ENCODE measurements at places on chromosomes 16 and 17.

GRCh38 chr16:85987750-85988078 lies 88.8 kb downstream of the IRF8 start:
- peak; percentile 39 for DNase-seq

DNA sequence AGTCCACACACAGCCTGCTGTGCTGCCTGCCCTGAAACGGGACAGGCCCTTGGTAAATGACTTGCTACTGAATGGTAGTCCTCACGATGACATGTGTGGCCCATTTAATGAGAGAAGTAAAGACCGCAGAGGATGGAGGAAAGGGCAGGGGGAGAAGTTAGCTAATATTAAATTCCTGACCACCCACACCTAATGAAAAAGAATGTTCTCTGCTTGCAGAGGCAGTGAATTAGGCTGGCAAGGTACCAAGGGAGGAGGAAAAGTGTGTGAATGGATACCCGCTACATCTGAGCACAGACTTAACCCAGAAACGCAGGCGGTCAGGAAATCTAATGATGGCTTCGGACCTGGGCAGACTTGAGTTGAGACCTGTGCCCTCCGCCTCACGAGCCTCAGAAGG lies 141.2 kb downstream of the PRKCA start:
- DNase-seq = no peak

GRCh38 chr16:66298006-66298405 lies 68.5 kb upstream of the CDH5 start:
- no peak for DNase-seq

- no peak for DNase-seq
These were observed 3.1 kb downstream of the HIC1 start for GRCh38 chr17:2057760-2058585.

GRCh38 chr16:66622863-66623262 lies 18.4 kb downstream of the CMTM3 start:
- no peak for DNase-seq

GRCh38 chr17:78973792-78974520 lies 5.8 kb downstream of the LGALS3BP start:
- DNase-seq = no peak

GRCh38 chr17:31629696-31630470 lies 229.2 kb downstream of the COPRS start:
- no peak for DNase-seq

GRCh38 chr16:8887952-8888560 lies 5.9 kb downstream of the LITAFD start:
- no peak for DNase-seq

GRCh38 chr17:27741361-27741861 lies 58.9 kb downstream of the NOS2 start:
- DNase-seq = no peak

DNA sequence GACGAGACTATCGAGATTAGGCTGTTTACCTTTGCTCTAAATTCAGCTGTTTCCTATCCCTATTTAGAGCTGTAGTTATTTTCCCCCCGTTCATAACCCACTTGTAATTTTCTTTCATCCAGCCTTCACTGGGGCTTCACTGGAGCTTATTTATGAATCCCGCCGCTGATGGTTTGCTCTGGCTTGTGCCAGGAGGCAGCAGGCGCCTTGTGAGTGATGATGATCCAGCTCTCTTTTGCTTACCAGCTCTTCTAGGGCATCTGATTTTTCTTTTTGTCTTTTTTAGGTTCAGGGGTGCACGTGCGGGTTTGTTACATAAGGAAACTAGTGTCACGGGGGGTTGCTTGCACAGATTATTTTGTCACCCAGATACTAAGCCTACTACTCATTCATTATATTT lies 37.4 kb upstream of the CDH13 start:
- no peak for DNase-seq

GRCh38 chr16:63774302-63774701 lies 1347.6 kb downstream of the CDH11 start:
- DNase-seq = no peak

DNA sequence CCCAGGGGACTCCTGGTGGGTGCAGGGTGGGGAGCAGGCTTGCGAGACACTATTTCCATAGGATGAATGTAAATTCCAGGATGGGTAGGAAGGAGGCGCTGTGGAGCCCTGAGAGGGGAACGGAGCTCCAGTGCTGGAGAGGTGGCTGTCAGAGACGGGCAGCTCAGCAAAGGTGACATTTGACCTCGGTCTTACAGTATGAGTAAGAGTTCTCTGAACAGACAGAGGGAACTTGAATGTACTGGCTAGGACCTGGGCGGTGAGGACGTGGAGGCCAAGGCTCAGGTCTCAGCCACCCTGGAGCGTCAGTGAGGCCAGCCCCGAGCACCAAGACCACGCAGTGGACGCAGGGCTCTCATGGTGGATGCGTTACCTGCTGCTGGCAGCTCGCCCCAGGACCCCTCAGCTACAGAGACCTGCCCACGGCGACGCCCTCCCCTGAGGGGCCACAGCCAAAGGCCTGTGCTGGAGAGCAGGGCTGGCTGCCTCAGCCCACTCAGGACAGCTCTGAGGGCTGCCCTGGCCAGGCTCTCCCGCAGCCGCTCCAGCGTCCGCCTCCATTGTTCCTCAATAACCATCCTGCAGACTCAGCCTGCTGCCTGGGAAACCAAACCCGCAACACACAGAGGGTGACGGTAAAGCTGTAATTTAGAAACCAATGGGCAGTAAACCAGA lies 65.9 kb upstream of the TNRC6C start:
- no peak for DNase-seq

- DNase-seq = no peak
These were observed 337.5 kb downstream of the SEC14L1 start for GRCh38 chr17:77478281-77478680.

GRCh38 chr16:67399749-67400704 lies 6.7 kb upstream of the TPPP3 start:
- DNase-seq = no peak

GRCh38 chr16:83933885-83934683 lies 19.0 kb upstream of the OSGIN1 start:
- DNase-seq = no peak

- no peak for DNase-seq
These were observed 18.7 kb downstream of the RHOT1 start for GRCh38 chr17:32161029-32161428.

GRCh38 chr17:80475910-80476876 lies at the start of gene NPTX1:
NPTX1 (minus strand) TSS chr17:80476607; CDS start chr17:80476446, 161 bp downstream.
- no peak for DNase-seq
